ENCODE measurements at places on chromosomes 2 and 18.

- DNase-seq: no peak
Observed at GRCh38 chr2:214107726-214108125, 303.1 kb upstream of the VWC2L start.

DNA sequence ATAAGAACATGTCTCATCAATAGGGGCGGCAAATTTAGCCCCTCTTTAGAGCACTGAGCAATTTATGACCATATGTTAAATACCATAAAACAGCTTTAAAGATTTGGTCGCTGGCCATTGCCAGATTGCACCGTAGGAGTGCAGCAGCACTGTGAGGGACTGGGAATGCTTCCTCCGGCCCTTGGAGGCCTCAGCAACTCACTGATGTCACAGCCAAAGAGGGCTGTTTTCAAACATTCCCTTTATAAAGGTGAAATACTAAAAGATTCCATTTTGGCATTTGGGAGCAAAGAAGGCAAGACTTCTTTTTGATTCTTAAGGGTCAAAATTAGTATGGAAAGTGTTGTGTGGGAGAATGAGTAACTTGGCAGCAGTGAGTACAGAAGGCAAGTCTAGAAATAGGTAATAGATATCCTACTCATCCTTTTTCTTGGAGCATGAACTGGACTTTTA lies 63.7 kb downstream of the BABAM2 start:
- DNase-seq: no peak

DNA sequence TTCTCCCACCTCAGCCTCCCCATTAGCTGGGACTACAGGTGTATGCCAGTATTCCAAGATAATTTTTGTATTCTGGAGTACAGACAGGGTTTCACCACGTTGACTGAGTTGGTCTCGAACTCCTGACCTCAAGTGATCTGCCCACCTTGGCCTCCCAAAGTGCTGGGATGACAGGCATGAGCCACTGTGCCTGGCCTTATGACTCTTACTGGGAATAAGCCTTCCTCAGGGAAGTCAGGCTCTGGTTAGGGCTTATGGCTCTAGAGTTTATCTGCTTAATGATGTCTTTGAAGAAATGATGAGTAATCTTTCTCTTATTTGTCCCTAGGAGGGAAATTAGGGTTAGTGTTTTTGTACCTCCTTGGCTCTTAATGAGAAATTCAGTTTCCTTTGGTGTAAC lies 187.7 kb downstream of the FAM210A start:
- no peak for DNase-seq

DNA sequence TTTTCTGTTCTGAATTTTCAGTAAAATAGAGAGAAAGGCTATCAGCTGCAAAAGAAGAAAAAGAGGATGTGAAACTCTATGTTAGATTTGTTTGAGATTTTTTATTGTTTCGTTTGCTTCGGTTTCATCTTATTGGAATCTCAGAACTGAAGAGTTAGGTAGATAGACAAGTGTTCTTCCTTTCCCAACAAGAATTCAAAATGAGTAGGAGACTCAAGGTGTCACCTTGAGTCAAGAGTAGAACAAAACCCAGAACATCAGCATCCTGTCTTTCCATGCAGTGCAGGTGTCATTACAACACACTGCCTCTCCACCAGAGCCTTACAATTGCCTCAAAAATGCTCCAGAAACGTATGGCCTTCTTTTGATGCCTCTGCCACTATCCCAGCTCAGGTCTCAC lies 21.1 kb downstream of the NBAS start:
- DNase-seq: no peak

GRCh38 chr2:27123302-27124150 lies at the start of gene ABHD1:
Gene ABHD1, plus strand, starts transcription at chr2:27123815. Its CDS starts 134 bp downstream, at chr2:27123949.
- peak; percentile 55 for DNase-seq

- no peak for DNase-seq
Observed at GRCh38 chr18:5874336-5874735, 21.0 kb downstream of the TMEM200C start.

DNA sequence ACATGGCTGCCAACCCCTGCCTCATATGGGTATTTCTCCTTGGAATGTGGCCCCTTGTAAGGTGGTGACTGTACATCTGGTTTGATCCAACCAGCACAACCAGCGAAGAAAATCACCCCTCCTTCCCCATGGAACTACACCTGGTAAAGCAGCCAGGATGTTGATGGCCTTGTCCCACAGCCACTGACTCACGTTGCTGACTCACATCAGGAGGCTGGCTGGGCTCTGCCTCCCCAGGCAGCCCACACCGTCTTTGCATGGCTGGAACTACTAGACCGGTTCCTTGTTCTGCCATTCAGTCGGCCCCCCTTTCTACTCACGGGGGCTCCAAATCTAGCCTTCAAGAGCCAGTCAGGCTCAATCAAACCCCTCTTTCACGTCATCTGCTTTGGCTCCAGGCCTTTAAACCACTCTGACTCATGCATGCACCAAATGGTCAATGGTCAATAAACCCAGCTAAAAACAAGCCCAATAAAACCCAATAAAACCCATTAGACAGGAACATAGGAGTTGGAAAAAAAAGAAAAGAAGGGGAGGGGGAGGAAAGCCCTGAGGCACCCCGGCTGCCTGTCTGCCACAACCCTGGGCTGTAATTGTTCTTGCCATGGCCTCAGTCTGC lies 114.8 kb downstream of the PLB1 start:
- DNase-seq: peak; percentile 26

DNA sequence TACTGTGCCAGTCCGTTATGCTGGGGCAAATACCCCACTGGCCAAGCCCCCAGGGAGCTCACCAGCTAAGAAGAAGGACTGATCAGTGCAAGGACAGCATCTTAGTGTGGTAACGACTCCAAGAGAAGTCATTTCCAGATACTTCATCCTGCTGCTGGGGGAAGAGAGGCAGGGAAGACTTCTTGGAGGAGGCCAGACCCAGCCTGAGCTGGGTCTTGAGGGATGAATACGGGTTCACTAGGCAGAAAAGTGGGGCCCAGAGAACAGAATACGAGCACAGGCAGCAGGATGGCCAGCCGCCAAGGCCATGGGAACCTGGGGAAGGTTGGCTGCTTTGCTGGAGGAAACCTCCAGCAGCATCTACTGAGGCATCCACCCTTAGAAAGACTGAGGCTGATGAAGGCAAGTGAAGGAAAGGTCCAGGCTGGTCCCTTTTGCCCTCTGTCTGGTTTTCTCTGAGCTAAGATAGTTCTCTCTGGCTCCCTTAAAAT lies 84.1 kb downstream of the GLI2 start:
- no peak for DNase-seq

GRCh38 chr2:161139098-161139987 lies 20.9 kb upstream of the TANK start:
- DNase-seq: peak; percentile 50

DNA sequence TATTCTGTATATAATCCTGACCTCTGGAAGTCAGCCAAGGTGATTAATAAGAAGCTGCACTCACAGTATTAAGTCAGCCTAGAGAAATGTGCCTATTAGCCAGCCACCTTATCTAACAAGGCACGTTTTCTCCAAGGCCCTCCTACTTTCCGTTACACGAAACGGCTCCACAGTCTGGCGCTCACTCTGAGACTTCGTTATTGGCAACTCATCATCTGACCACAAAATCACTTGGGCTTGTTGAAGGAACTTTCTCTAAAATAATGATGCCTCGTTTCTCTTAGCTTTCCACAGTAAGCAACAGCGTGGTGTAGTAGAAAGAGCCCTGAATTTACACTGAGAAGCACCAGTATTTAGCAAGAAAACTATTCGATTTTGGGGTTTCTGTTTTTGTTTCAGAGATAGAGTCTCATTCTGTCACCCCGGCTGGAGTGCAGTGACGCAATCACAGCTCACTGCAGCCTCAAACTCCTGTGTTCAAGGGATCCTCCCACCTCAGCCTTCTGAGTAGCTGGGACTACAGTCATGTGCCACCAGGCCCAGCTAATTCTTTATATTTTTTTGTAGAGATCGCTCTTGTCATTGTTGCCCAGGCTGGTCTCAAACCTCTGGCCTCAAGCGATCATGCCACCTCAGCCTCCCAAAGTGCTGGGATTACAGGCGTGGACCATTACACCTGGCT lies 53.6 kb upstream of the SLC14A1 start:
- DNase-seq: peak; percentile 99

DNA sequence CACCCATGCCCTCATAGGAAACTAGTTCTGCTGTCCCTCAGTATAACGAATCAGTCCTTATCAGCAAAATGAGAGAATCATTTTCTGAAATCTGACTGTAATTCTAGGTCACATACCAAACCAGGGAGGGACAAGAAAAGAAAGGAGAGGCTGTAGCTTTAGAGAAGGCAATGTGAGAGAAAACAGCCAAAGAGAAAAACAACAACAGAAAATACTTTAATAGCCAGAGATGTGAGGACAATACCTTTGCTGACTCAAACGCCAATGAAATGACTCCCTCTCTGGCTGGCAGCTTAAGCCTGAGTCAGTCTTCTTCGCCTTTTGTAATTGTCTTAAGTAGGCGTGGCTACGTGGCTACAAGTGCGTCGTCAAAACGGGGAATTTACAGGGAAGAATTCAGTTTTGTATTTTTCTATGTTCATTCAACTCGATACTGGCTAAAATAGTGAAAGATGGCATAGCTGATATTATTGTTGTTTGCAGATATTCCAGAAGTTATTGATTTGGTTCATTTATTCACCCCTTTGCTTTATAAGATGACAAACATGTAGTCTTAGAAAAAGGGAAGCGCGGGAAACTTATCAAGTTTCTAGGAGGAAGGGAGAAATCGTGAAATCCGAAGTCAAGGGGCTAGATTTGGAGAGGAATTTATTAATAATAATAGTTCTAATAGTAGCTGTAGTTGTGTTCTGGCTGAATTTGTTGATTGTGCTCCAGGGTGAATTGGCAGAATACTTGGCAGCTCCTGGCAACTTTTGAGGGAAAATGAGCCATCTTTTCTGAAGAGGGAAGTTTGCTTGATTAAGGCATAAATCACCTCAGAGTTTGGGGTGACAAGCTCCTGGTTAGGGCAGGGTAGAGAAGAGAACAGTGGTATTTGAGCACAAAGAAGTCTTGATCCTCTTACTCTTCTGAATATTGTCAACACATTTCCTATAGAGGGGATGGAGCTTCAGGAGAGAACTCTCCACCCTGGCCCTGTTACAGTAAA lies at the start of gene IL1A:
IL1A (minus strand) TSS at position 295 of the 991 bp plus-strand sequence. CDS start 723 bp downstream, outside the sequence.
- DNase-seq: no peak

DNA sequence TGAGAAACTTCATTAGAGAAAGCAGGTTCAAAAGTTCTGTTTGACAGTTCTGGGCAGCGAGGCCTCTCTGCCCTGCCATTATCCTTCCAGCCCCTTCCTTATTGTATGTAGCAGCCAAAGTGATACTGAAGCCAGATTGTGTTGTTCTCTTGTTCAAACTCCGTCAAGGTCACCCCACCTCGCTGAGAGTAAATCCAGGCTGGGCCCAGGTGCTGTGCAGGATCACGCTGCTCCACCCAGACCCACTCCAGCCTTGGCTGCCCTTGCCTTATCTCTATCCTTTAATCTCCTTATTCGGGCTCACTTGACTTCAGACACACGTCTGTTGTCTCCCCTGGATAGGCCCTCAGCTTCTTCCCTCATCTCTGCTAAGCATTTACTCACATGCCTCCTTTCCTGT lies 196.1 kb downstream of the CPS1 start:
- DNase-seq: no peak

DNA sequence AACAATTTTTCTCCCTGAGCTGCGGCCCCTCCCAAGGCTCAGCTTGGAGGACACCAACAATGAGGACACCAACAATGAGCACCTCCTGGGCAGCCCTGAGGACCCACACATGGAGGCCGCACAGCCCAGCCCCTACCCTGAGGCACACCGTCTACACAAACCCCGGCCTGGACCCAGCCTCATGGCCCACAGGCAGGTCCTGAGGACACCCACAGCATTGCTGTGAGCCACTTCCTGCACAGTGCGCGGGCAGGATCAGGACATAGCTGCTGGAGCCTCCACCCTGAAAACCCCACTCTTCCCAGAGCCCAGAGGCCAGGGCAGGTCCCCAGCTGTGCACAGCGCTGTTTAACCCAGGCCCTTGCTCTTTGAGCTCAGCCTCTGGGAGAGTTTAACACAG lies 194.3 kb downstream of the RTP5 start:
- no peak for DNase-seq

- peak; percentile 47 for DNase-seq
Observed at GRCh38 chr2:197435598-197436420, 981 bp upstream of the SF3B1 start.

DNA sequence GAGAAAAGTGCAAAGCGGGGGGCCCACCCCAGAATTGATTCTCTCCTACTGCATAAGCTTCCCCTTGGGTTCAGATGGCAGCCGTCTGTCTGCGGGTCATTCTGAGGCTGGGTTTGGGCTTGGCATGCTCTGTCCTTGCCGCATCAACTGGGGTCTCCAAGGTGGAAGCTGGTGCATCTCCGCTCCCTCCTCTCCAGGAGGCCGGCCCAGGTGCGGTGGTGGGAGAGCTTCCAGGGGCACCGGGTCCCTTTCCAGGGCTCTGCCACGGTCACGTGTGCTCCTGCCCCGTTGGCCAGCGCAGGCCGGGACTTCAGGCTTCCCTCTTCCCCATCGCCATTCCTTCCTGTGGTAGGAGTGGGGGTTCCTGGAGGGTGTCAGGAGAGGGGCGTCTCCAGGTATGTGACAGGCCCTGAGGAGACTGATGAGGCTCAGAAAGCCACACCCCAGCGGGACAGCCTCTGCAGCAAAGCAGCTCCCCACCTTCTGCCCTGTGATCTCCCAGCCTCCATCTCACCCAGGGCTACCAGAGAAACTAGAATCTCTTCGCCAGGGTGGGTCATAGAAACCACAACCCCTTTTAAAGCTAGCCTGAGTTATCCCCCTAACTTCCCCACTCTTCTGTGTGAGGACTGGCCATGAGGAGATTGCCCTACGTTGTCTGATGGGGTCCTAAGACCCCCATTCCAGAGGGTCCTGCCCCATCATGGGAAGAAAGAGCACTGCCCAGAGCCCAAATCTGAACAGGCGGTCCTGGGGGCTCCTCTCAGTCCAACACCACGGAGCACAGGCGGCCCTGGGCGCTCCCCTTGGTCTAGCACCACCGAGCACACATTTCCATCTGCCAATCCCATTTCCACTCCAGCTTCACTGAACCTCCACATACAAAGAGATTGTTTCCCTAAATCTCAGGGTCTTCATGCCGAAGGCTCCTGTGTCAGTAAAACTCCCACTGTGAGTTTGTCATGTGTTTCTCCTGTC lies 76.6 kb downstream of the SLC66A2 start:
- DNase-seq: no peak

- no peak for DNase-seq
Observed at GRCh38 chr2:221304916-221305315, 267.2 kb downstream of the EPHA4 start.

GRCh38 chr2:43452318-43452731 lies 143.5 kb downstream of the THADA start:
- no peak for DNase-seq

GRCh38 chr2:234770031-234770506 lies 181.7 kb upstream of the SH3BP4 start:
- no peak for DNase-seq

GRCh38 chr2:145404690-145405089 lies 884.8 kb upstream of the ZEB2 start:
- no peak for DNase-seq
